ENCODE measurements at places on chromosomes 12 and 14.

DNA sequence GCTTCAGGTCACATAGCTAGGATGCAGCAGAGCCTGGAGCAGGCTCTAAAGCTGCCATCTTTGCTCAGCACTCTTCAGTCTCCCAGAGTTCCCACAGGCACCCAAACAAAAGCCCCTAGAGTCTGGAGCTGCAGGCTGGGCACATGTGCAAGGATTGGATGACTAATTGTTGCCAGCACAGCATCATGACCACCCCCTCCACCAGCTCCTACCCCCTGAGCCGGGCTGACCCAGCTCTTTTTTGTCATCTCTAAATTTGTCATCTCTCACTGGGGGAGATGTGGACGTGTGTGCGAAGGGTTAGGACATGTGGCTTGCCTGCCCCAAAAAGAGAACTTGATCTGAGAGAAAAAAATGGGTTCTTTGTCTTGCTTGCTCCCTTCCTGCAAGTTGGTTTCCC lies 4.3 kb upstream of the MMP19 start:
- peak; percentile 19 for DNase-seq

- peak; percentile 95 for DNase-seq
Measured at GRCh38 chr12:4269279-4269991, 4.1 kb upstream of the CCND2 start.

- no peak for DNase-seq
Measured at GRCh38 chr12:122159882-122160281, 14.1 kb downstream of the IL31 start.

- no peak for DNase-seq
Measured at GRCh38 chr12:106271575-106272505, 24.0 kb upstream of the CKAP4 start.

- DNase-seq, result no peak
Measured at GRCh38 chr12:93300611-93301021, 77.1 kb upstream of the NUDT4 start.

- DNase-seq, result no peak
Measured at GRCh38 chr12:15546102-15546701, 223.9 kb downstream of the PTPRO start.

DNA sequence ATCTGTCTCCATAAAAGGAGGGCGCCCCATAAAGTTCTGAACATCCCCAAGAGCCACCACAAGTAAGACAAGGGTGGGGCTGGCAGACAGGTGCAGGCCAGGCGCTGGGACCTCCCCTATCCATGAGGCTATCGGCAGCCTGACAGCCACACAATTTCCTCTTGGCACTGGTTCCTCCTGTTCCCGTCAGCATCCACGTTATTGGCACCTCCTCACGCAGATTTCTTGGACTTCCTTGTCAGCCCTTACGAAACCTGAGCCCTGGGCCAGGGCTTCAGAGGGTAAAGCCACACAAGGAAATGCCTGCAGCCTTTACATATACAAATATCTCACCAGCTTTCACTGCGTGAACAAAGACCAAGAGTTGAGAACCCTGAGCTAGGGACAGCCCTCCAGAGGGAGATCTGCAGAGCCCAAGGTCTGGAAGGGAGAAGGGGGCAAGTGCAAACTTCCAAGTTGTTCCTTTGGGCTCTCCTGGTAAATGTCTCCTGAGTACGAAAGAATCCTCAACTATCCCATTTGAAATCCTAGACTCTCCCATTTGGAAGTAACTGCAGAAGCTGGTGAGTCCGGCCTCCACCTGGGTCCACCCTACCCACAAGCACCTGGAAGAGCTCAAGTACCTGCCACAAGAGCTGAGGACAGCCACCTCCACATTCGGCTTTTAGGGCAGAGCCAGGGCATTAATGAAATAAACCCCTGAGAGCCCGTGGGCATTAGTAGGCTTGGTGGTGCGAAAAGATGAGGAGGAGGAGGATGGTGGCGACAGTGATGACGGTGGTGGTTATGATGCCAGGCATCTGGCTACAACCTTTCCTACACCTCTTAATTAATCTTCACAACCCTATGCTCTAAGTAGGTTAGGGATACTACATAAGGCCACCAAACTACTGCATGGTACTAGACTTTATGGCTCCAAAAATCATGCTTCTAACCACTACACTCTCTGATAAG lies 5.5 kb upstream of the TC2N start:
- DNase-seq, result no peak

GRCh38 chr14:100669468-100669867 lies 57.2 kb upstream of the DLK1 start:
- peak; percentile 67 for DNase-seq

- no peak for DNase-seq
Measured at GRCh38 chr14:56215180-56215579, 97.0 kb downstream of the PELI2 start.

DNA sequence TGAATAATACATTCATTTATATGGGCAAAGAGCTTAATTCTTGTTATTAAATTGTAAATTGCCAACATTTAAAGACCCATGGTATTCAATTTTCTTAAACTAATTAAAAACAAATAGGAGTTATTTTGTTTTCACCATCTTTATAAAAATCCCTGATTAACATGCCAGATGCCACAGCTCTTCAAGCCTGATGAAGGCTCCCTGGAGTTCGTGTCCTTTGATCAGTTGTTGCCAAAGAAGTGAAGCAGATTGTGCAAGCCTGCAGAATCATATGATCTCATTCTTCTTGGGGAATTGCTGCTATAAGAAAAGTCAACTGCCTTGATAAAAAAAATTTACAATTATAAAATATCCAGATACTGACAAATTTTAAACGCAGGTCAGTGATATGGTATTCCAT lies 288.3 kb upstream of the PPFIA2 start:
- DNase-seq, result peak; percentile 40

GRCh38 chr12:76997011-76997780 lies 68.2 kb downstream of the E2F7 start:
- no peak for DNase-seq

DNA sequence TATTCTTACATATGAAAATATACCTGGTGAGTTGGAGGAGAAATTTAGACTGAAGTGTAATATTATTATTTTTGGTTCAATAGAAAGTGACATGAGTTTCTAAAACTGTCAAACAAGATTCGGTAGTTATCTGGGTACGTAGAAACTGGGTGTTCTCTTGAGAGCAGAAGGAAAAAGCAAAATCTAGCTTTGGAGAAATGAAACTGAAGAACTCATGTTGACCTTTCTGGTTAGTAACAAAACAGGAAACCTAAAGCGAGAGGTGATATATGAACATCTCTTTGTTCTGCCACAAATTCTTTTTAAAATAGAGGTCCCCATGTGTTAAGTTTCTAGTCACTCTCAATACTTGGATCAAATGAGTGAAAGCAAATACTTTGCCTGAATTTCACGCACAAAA lies 401.7 kb downstream of the TRHDE start:
- no peak for DNase-seq

- DNase-seq, result no peak
Measured at GRCh38 chr12:95608252-95609033, 57.2 kb upstream of the USP44 start.

DNA sequence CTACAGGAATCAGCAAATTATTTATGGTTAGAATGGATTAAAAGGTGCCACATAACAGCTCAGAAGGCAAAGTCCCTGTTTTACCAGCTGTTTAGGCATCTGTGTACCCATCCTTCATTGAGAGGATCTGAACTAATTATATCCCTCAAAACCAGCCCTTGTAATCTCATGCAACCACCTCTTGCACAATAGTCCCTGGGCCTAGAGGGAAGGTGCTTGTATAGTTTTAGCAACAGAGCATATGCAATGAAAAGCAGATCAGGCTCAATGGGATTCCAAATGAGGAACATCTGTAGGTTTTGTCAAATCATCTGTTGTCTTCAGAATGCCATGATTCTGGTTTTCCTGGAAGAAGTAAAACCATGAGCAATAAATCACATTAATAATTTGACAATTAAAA lies 26.0 kb upstream of the GLIPR1L2 start:
- DNase-seq, result no peak

- no peak for DNase-seq
Measured at GRCh38 chr14:67879026-67879425, 59.4 kb downstream of the RAD51B start.

GRCh38 chr12:42474391-42474790 lies 115.2 kb downstream of the PRICKLE1 start:
- DNase-seq, result no peak

DNA sequence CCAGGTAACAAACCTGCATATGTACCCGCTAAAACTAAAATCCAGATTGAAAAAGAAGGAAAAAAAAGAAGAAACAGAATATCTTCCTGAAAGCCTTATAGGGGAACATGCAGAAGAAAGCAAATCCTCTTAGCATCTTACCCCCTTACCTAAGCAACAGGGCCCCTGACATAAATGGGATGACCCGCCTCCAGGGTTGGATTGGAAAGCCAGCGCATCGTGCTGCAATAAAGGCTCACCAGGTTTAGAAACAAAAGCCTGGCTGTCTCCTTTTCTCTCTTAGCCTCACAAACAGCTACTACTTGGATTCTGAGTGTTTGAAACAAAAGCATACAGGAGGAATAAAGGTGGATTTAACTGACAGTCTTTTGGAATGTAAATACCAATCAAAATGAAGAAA lies 13.8 kb upstream of the ADCK1 start:
- DNase-seq, result peak; percentile 8

- no peak for DNase-seq
Measured at GRCh38 chr14:29925736-29926135, 1.9 kb downstream of the PRKD1 start.

DNA sequence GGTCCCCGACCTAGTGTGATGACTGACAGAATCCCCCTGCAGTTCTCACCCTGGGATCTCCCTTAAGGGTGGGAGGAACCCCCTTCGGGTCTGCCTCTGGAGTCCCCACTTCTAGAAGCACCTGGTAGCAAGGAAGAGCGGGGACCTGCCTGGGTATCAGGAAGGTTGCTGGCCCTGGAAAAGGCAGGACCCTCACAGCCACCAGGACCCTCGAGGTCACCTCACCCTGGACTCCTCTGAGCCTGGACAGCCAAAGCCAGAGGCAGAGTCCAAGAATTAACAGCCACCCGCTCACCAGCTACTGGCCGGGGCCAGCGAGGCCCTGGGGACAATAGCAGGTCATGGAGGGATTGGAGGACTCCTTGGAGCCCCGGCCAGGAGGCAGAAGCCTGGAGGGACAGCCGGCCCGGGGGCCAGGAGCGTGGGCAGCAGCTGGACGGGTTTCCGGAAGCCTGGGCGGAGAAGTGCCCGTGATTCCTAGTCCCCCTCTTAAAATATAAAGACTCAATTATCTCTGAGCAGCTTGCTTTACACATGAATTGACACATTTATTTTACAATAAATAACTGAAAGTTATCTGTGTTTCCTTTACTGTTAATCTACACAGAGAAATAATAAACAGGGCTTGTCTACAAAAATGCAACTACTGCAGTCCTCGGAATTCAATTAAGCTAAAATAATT lies 17.5 kb downstream of the BCL11B start:
- no peak for DNase-seq

DNA sequence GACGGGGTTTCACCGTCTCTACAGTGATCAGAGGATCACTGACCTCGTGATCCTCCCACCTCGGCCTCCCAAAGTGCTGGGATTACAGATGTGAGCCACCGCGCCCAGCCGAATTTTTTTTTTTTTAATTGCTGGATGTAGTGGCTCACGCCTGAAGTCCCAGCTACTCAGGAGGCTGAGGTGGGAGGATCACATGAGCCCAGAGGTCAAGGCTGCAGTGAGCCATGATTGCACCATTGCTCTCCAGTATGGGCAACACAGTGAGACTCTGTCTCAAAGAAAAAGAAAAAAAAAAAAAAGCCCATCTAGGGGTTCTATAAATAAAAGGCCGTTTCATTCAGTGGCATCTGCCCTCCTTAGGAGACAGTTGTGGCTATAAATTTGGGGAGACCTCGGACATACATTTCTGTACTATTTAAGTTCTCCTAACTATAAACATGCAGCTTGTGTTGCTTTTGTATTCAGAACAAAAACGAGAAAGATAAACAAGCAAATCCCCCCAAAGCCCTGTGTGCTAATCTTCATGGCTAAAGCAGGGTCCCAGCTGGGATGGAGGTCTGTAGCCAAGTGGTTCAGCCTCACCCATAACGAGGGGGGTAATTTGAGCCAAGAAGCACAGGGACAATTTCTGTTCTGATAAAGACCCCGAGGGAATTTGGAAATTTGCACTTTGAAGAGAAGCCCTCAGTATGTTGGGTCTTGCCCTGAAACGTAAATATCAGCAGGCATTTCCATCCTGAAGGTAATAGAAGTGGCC lies 35.0 kb upstream of the BCL7A start:
- DNase-seq, result no peak

DNA sequence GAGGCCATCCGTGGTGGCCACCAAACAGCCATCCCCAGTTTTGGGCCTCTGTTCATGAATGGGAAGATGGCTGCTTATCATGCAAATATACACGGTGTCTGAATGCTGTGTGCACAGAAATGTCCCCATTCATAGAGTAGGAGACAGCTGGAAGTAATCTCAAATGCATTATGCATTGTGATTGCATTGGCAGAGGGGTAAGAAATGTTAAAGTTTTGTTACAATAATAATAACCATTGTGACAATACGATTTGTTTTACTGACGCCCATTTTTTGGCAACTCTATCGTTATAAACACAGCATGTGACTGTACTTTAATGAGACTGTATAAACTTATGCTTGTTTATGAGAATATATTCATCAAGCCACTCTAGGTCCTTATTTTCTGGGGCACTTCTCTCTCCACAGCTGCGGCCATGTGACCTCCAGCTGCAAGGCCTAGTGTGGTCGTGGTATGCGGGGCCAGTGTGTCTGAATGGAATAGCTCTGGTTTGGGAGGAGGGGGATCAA lies 474.3 kb downstream of the VRK1 start:
- peak; percentile 5 for DNase-seq

- no peak for DNase-seq
Measured at GRCh38 chr14:33052943-33053342, 114.3 kb downstream of the NPAS3 start.

GRCh38 chr12:121248622-121249021 lies 38.7 kb downstream of the P2RX4 start:
- DNase-seq, result no peak

- DNase-seq, result no peak
Measured at GRCh38 chr12:76341436-76342030, 6.7 kb downstream of the BBS10 start.

GRCh38 chr12:92158796-92159439 lies 13.3 kb upstream of the BTG1 start:
- DNase-seq, result no peak

DNA sequence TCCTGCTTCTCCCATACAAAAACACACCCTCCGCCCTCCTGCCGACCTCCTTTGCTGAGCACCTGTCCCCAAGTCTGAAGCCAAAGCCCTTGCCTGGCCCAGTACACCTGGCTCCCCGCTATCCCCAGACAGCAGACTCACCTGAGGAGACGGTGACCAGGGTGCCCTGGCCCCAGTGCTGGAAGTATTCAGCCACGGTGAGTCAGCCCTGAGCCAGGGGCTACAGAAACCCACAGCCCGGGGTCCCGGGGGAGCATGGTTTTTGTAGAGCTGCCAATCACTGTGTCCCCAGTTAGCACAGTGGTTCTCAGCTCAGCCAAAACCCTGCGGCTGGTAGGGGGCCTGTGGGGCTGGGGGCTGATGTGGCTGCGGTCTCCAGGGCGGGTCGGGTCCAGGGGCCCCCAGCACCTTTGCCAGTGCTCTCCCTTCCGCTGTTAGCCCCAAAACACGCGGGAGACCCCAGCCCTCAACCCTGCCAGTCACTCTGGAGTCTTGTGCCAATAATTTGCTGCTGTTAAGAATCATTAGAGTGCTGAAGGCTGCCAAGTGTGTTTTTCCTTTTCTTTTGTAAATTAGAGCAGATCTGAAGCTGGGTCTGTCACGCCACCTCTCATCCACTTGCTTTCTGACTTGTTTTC lies 339.0 kb downstream of the TMEM121 start:
- DNase-seq, result no peak

- DNase-seq, result no peak
Measured at GRCh38 chr12:65808580-65808979, 15.7 kb upstream of the HMGA2 start.

- no peak for DNase-seq
Measured at GRCh38 chr12:112584266-112584722, 165.5 kb downstream of the PTPN11 start.

GRCh38 chr12:119942386-119942785 lies 46.6 kb upstream of the BICDL1 start:
- no peak for DNase-seq
